ENCODE measurements at places on chromosomes 3 and 15.

- DNase-seq = no peak
These were observed 687.9 kb downstream of the SQOR start for GRCh38 chr15:46322753-46323152.

- DNase-seq = no peak
These were observed 73.3 kb upstream of the AKAP13 start for GRCh38 chr15:85306946-85307686.

DNA sequence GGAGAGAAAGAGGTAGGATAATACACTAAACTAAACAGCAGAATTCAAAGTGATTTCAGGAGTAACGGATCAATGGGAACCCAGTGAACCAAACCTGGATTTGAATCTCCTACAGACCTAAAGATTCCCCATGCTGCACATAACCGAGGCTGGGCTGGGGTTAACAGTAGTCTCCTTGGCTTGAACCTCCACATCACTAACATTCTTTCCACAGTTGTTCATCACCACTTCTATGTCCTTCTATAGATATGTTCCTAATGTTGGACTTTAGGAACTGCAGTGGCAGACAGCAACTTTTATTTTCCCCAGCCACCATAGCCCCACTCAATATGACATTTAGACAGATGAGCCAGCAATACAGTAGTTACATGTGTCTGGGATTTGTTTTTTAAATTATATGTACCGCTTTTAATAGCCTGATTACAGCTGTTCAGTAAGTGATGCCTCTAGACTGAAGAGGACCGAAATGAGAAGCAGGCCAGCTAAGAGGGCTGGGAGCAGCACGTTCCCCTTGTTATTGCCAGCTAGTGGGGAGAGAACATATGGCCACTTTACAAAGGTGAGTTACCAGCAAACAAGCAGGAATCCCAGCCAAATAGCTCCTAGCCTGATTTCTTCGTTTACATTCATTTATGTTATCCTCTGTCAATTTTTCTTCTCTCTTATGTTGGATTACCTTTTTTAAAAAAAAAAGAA, 472.6 kb upstream of the CDIN1 start:
- DNase-seq = no peak

GRCh38 chr3:123480428-123480827, 31.5 kb upstream of the ADCY5 start:
- no peak for DNase-seq

GRCh38 chr3:17386432-17386831, 356.0 kb downstream of the TBC1D5 start:
- no peak for DNase-seq

DNA sequence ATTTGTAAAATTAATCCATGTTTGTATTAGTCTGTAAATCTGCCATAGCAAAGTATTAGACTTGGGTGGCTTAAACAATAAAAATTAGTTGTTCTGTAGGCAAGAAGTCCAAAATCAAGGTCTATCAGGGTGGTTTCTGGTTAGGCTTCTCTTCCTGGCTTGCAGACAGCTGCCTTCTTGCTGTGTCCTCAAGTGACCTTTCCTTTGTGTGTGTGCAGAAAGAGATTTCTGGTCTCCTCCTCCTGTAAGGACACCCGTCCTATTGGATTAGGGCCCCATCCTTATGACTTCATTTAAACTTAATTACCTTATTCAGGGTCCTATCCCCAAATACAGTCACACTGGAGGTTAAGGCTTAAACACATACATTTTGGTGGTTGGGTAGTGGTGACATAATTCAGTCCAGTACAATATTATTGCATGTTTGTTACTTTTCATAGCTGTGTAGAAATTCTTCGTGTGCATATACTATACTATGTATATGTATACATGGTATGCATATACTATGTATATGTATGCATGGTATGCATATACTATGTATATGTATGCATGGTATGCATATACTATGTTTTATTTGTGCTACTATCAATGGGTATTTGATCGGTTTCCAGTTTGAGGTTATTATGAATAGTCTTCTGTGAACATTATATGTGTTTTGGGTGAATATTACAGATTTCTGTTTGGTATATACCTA, 57.9 kb upstream of the RNU6-1 start:
- DNase-seq = no peak

DNA sequence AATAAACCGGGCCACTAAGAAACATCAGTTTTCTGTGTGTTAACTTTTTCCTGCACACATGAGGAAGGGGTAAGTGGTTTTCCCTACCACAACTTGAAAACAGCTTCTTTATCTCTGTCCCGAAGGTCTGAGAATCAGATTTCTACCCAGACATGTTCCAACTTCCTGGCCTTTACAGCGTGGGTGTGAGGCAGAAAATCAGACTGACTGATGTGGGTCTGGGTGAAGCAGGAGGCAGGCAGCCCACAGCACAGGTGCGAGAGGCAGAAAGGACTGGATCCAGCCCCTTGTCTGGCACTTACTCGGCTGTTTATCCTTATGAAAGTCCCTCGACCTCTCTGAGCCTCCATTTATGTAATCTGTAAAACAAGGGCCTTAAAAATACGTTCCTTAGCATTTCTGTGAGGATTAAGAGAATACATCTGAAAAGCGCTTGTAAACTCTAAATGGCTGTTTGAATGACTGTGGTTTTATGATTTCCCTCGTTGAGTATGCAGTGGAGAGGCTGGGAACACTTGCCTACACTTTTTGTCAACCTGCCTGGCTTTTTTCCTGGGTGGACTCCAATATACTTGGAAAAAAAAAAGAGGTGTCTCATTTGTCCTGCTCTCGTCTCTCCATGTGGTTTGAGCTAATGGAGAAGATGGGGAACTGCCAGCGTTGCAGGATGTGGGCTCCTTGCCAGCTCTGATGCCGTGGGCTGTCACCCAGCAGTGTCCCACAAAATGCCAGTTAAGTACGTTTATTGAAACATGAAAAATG, 3.1 kb downstream of the AGBL1 start:
- no peak for DNase-seq

GRCh38 chr3:100682854-100683760, 26.2 kb upstream of the TFG start:
- no peak for DNase-seq

GRCh38 chr3:197354568-197355001, 56.2 kb upstream of the DLG1 start:
- DNase-seq = peak; percentile 39

DNA sequence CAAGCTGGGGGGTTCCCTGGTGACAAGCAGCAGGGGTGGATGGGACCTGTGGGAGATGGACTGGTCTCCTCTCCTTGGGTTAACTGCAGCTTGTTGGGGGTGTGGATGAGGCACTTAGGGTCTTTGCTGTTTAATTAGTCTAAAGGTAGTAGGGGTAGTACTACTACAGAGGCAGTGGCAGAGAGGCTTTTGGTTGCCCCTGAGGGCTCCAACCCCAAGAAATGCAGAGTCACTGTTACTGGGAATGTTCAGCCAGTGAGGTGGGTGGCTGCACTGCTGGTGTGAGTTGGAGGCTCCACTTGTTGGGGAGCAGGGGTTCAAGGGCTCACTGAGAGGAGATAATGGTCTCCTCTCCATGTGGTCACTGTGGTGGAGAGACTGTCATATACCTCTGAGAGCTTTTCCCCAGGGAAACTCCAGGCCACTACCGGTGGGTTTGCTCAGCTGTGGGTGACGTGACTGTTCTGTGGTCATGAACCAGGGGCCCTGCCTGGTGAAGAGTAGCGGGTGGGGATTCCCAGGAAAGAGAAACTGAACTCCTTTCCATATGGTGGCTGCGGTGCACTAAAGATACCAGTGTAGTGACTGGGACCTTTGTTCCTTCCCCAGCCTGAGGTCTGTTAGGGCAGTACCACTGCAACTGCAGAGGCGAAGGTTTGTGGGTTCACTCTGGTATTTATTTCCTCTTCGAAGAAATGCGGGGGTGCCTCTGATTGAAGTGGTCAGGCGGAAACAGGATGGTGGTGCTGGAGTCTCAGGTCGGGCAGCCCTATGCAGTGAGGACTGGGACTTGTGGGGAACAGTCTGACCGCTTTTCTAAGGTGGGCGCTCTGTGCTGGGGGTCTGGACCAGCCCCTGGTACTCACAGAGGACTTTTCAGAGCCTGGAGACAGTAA, 68.9 kb upstream of the TNFSF10 start:
- no peak for DNase-seq

GRCh38 chr3:64187065-64187959, 38.0 kb downstream of the PRICKLE2 start:
- no peak for DNase-seq

- DNase-seq = no peak
These were observed 7.9 kb downstream of the POPDC2 start for GRCh38 chr3:119652306-119653033.

DNA sequence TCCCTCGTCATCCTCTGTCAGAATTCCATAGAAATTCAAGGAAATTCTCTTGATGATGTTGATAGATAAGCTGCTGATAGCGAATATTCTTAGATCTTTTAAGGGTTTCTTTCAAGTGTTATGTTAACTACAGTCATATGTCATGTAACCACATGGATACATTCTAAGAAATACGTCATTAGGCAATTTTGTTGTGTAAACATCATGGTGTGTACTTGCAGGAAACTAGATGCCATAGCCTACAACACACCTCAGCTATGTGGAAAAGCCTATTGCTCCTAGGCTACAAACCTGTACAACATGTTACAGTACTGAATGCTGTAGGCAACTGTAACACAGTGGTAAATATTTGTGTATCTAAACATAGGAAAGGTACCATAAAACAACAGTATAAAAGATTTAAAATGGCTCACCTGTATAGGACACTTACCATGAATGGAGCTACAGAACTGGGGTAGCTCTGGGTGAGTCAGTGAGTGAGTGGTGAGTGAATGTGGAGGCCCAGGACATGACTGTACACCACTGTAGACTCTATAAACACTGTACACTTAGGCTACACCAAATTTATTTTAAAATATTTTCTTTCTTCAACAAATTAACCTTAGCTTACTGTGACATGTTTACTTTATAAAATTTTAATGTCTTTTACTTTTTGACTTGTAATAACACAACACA, 34.6 kb downstream of the GLDN start:
- no peak for DNase-seq

DNA sequence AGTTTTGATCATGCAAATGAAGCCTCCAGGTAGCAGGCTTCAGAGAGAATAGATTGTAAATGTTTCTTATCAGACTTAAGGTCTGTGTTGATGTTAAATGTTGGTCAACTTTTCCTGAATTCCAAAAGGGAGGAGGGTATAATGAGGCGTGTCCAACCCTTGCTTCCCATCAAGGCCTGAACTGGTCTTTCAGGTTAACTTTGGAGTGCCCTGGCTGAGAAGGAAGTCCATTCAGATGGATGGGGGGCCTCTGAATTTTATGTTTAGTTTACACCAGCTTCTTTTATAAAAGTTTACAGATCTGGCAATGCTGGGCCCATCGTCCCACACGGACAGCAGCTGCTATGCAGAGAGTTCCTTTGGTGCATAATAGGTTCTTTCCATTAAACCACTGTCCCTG, 8.9 kb downstream of the CCDC13 start:
- DNase-seq = no peak

GRCh38 chr3:36744763-36745162, 19.6 kb downstream of the DCLK3 start:
- no peak for DNase-seq

DNA sequence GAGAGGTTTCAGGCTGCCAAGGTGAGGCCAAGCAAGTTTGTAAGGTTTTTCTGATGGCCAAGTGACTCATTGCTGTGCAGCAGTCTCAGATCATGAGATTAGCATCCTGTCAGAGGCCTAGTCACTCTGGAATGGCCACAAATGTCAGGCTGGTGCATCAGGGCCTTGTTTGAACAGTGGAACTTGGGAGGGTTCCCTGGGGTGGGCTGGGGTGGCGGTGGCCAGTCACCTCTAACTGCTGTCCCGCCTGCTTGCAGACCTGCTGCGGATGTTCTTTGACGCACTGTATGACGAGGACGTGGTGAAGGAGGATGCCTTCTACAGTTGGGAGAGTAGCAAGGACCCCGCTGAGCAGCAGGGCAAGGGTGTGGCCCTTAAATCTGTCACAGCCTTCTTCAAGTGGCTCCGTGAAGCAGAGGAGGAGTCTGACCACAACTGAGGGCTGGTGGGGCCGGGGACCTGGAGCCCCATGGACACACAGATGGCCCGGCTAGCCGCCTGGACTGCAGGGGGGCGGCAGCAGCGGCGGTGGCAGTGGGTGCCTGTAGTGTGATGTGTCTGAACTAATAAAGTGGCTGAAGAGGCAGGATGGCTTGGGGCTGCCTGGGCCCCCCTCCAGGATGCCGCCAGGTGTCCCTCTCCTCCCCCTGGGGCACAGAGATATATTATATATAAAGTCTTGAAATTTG, 2.8 kb upstream of the FAM131A start:
- DNase-seq = no peak

DNA sequence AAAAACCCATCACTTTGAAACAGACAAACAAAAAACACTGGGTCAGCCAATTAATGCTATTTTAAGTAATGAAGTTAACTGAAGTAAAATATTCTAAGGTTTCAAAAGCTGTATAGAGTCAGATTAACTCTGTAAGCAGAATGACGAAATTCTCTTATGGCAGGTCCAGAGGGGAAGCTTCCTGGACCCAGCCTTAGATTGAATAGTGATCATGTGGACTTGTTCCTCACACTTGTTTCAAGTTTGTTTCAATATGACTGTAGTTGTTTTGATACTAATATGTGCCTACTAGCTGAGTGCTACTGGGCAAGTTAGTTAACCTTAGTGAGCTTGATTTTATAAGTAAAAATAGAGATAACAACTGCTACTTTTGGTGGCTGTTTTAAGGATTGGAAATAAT, 32.6 kb downstream of the PLS1 start:
- no peak for DNase-seq

DNA sequence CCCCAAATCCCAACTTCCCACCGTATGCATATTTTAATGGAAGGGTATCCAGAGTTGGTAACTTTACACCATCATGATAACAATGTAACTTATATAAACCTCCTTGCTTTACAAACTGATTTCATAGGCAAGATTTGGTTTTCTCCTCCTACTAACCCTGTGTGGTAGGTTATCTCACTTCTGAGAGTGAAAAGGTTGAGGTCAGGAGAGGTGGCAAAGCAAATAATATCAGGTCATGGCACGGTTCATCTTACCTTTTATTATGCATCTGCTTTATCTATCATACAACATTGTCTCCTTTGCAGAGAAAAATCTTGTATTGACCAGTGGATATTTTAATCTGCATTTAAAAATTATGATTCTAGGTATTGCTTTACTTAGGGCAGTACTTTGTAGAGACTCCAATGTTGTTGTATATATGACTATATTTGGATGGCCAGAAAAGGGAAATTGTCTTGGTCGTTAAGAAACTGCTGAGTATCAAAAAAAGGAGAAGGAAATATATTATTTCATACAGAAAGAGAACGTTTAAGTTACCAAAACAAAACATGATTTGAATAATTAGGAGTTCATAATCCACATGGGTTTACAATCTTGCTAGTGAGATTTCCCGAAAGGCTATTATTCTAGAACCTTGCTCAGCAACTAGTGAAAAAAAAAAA, 30.4 kb downstream of the NFKBIZ start:
- no peak for DNase-seq

DNA sequence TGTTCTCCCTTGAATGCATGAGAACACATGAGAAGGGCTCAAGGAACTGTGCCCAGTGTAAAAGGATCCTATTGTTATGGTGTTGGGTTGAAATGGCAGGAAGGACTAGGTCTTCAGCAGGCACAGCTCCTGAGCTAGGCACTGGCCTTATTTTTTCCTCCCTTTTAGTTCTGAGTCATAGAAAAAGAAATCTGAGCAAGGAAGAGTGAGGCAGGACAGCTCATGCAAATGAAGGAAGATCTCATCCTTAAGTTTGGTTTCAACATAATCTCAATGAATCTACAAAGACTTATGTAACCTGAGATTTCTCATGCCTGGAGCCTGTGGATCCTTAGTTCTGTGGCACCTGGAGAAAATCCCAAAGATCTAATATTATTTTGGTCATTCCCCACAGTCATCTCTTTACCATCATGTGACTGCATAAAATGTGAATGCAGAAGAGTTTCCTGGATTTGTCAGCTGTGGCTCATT, 188.6 kb upstream of the TBL1XR1 start:
- DNase-seq = no peak

All from NCI-H2107 (cell line).